Retinal pigment epithelial cell (primary cell): ENCODE measurements at places on chromosomes 16 and 17.

DNA sequence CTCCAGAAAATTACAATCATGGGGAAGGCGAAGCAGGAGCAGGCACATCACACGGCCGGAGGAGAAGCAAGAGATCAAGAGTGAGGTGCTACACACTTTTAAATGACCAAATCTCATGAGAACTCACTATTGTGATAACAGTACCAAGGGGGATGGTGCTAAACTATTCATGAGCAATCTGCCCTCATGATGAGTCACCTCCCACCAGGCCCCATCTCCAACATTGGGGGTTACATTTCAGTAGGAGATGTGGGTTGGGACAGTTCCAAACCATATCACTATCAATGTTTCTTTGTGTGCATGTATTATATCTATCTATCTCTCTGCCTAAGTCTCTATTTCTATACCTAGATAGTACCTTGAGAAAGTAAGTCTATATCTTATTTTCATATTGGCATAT, 724.8 kb downstream of the CDH11 start:
- no peak for DNase-seq

DNA sequence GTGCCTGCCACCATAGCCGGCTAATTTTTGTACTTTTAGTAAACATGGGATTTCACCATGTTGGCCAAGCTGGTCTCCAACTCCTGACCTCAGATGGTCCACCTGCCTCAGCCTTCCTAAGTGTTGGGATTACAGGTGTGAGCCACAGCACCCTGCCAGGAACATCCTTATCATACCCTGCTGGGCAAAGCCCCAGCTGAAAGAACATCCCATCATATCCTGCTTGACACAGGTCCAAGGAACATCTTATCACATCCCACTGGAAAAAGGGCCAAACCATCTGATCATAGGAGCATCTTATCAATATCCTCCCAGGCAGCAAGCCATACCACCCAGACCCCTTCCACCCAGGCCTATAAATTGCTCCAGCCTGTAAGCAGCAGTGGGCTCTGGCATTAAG, 1109.2 kb upstream of the CDH8 start:
- DNase-seq: no peak

DNA sequence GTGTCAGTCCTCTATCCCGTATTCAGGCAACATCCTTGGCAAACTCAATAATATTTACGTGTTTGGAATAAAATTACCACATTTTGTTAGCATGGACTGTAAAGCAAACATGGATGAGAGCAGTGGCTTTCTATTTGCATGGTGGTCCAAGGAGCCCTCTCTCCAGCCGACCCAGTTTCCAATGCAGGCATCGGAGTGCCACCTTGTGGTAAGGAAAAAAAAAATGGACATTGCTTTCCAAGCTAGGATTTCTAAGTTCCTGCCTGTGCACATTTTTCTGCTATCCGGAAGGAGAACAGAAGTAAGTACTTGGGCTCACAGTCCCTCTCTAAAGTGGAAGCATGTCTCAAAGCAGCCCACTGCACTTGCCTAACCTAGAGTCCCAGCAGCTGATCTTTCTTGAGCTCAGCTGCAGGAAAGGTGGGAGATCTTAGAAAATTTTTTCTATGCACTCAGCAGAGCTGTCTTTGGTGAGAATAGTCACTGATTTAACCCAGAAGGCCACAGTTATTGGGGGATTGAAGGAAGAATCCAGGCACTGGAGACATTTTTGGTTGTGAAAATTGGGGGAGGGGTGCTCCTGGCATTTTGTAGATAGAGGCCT, 46.0 kb upstream of the ERCC4 start:
- no peak for DNase-seq

- DNase-seq: no peak
These were observed 299 bp downstream of the NUP85 start for GRCh38 chr17:75205793-75206163.

- no peak for DNase-seq
These were observed at the start of gene CD300C for GRCh38 chr17:74545843-74546230. Gene CD300C (minus strand): TSS chr17:74546115. CDS start chr17:74545782, 333 bp downstream.

GRCh38 chr17:45820052-45820780, 24.5 kb upstream of the SPPL2C start:
- DNase-seq: no peak

DNA sequence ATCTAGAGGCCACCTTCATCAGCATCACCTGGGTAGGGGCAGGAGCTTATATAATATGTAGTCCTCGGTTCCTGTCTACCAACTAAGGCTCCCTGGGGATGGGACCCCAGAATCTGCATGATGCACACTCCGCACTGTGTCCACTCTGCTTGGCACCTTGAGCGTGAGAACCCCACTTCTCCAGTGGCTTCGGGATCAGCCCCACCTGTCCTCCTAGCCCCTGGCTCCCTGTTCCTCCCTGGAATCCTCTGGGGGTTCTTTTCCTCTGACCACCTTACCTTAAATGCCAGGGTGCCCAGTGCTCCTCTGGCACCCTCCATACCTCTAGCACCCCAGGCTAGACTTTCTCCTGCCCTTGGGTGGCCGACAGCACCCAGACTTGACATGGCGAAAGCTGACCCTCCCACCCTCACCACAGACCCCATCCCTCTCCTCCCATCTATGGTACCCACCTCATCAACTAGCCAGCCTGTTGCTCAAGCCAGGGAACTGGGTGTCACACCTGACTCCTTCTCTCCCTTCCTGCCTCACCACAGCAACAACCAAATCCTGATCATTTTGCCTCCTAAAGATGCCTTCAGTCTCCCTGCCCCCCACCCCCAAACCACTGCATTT, 2.8 kb upstream of the NXPH3 start:
- no peak for DNase-seq

- DNase-seq: no peak
These were observed 34.1 kb upstream of the DHX8 start for GRCh38 chr17:43449470-43450248.

- no peak for DNase-seq
These were observed 9.0 kb downstream of the LRRC37B start for GRCh38 chr17:32016231-32016630.

DNA sequence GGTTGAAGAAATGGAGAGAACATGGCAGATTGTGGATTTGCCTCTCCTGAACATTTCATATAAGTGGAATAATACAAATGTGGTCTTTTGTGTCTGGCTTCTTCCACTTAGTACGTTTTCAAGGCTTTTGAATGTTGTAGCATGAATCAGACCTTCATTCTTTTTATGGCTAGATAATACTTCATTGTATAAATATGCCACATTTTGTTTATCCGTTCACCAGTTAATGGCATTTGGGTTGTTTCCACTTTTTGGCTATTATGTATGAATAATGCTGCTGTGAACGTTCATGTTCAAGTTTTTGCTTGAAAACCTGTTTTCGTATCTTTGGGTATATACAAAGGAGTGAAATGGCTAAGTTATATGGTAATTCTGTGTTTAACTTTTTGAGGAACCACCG, 130.4 kb downstream of the TANC2 start:
- no peak for DNase-seq

- no peak for DNase-seq
These were observed 20.2 kb downstream of the CBFA2T3 start for GRCh38 chr16:88956546-88957432.

GRCh38 chr16:11871193-11871592, 19.9 kb upstream of the RSL1D1 start:
- no peak for DNase-seq
